Activated naive CD4-positive, alpha-beta T cell treated with anti-CD3 and anti-CD28 coated beads for 36 hours (primary cell): ENCODE measurements at places on chromosomes 3 and 15. TPM values are rescaled to one million over a fixed set of nuclear protein-coding genes. Genes with fewer than 3 reads are reported as not detected.

- peak; percentile 22 for DNase-seq
Observed at GRCh38 chr3:32245200-32245599, 6.7 kb downstream of the CMTM8 start.

DNA sequence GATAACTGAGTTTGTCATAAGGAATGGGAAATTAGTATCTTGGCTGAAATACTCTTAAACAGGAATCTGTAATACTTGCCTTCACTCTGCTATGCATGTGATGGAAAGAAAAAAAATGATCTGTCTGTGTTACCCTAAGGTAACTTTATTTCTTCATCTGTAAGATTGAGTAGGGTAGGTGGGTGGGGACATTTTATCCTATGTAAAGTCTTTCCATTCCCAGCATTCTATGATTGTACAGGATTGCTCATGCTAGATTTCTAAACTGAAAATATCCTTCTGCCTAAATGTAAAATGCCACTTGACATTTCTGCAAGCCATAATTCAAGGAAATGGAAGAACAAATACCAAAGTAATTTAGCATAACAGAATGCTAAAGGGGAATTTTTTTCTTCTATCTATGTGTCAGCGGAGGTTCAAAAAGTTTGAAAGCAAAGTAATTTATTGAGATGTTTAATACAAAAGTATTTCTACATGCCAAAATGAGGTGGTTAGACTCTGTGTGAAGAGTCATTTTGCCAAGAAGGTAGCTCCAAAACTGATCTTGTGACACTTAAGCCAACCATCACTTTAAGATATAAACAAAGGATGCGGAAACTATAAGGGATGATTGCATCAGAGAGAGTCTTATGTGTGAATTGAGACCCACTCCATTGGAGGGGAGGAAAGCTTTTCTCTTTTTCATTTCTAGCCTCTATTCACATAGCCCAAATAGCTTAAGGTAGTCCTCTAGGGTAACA, 46.6 kb upstream of the SERPINI2 start:
- no peak for DNase-seq

DNA sequence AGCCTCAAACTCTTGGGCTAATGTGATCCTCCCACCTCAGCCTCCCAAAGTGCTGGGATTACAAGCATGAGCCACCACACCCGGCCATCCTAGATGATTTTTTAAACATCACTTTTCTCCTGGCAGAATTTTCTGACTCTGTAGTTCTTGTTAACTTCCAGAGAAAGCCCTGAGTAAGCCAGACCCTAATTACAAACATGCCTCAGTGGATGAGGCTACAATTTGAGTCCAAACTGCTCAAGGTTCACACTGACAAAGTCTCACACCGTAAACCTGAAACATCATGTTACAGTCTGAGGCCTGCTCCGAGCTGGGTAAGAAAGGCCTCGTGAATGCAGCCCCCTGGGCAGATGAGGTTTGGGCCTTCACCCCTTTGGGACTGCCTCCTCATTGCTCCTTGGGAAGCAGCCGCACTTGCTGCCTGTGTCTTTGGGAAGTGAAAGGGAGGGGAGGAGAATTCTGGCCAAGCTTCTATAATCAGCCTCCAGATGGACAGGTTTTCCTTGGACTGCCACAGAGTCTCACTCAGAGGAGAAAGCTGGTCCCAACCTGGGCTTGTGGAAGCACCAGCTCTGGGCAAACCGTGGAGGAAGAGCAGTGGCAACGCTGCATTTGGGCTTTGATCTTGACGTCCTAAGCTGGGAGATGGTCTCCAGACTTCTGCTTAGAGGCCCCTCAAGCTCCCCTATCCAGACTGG, 46.0 kb downstream of the CA12 start:
- no peak for DNase-seq

ATP13A4 gene
- 2.8 TPM for total RNA-seq

GRCh38 chr15:57388464-57388863, 12.2 kb downstream of the CGNL1 start:
- DNase-seq: no peak

DNA sequence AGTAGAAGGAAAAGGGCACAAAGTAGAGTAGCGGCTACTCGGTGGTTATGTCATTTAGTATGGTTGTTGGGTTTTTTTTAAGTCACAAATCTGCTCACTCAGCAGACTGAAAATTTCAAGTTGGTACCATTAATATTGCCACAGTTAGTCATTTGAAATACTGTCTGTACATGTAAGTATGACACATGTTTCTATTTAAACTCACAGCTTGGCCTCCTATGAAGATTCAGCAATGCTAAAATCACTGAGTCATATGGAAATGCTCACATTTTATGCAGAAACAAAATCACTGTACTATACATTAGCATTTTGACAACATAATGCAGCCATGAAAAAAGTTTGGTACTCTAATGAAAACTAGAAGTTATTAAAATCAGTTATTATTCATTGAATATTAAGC, 571.9 kb downstream of the TAFA4 start:
- no peak for DNase-seq

CMTM8 gene
- 16.0 TPM for total RNA-seq

GRCh38 chr3:151460228-151460627, 633 bp downstream of the IGSF10 start:
- no peak for DNase-seq

EHHADH gene
- total RNA-seq: 3.5 TPM

- DNase-seq: no peak
Observed at GRCh38 chr15:100200287-100200880, 141.4 kb downstream of the ADAMTS17 start.

GRCh38 chr15:69590932-69591524, 138.4 kb downstream of the RPLP1 start:
- DNase-seq: no peak

DNA sequence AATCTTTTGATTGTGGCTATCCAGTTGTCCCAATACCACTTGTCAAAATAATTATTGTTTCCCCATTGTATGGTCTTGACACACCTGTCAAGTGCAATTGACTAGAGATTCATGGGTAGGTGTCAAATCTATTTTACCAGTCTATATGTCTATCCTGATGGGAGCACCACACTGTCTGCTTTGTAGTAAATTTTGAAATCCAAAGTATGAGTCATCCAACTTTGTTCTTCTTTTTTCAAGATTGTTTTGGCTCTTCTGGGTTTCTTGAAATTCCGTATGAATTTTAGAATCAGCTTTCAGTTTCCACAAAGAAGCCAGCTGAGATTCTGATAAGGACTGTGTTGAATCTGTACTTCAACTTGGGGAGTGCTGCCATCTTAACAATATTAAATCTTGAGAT, 71.9 kb downstream of the CSNK1G1 start:
- no peak for DNase-seq

DNA sequence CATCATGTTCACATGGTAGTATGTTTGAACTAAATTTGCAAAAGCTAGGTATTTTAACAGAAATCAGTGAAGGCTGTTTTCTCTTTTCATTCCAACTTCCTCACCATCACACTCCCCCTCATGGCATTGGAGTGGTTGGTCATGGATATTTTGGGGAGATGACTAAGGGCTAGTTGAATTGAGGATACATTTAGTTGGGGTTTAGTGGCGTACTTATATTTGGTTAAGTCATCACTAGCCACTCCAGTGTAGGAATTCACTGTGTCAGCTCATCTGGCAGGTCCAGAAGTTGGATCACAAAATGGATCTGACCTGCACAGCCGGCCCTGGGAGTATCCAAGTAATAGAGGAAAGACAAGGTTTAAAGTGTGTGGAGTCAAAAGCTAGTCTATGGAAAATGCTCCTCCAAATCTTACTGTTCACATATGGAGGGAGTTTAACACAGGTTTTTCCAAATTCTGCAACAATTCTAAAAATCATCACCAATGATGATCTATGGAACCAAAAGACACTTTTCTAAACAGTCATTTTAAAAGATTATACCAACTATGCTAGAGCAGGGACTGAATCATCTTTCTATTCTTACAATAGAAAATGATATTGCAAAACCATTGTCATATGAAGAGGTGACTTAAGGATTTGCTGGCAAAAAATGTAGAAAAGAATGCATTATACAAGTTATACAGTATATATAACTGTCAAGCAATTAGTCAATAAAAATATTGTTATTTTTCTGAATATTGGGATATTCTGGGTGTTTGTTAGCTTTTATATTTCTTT, 247.8 kb upstream of the PEX5L start:
- DNase-seq: no peak

- DNase-seq: peak; percentile 82
Observed at GRCh38 chr3:121660356-121661171, at the start of gene HCLS1. Gene HCLS1, minus strand, starts transcription at chr3:121660903. Its CDS starts 2,556 bp downstream, at chr3:121658347.

- no peak for DNase-seq
Observed at GRCh38 chr3:149419816-149420215, 42.4 kb upstream of the TM4SF1 start.

DNA sequence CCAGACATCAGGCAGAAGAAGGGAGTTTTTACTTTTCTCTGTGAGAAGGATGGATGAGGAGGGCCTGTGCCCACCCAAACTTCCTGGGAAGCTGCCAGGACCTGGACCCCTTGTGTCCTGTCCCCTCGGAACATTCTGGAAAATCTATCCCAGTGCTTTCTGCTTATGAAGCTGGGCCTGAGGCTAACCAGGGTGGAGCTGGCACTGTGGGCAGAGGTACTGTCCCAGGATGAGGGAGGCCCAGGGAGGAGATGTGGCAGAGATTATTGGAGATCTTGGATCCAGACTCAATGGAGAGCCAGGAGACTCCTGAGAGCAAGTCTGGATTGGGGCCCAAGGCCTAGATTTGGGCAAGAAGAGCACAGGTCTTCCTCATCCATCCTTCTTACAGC, 44.4 kb downstream of the SPSB4 start:
- no peak for DNase-seq

DNA sequence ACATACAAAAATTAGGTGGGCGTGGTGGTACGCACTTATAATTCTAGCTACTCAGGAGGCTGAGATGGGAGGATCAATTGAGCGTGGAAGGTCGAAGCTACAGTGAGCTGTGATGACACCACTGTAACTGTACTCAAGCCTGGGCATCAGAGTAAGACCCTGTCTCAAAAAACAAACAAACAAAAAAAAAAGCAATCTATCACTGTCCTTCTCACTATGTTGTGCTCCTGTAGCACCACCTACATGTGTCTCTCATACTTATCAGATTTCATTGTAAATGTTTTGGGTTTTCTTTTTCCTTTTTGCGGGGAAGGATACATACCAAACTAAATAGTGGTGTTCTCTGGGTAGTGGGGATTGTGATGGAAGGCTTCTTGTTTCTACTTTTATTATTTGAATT, 14.8 kb downstream of the FANCD2 start:
- DNase-seq: no peak

GRCh38 chr3:112802338-112802737, 44.3 kb downstream of the CD200R1L start:
- no peak for DNase-seq

GRCh38 chr3:172201136-172201869, 161.9 kb downstream of the FNDC3B start:
- DNase-seq: no peak

DNA sequence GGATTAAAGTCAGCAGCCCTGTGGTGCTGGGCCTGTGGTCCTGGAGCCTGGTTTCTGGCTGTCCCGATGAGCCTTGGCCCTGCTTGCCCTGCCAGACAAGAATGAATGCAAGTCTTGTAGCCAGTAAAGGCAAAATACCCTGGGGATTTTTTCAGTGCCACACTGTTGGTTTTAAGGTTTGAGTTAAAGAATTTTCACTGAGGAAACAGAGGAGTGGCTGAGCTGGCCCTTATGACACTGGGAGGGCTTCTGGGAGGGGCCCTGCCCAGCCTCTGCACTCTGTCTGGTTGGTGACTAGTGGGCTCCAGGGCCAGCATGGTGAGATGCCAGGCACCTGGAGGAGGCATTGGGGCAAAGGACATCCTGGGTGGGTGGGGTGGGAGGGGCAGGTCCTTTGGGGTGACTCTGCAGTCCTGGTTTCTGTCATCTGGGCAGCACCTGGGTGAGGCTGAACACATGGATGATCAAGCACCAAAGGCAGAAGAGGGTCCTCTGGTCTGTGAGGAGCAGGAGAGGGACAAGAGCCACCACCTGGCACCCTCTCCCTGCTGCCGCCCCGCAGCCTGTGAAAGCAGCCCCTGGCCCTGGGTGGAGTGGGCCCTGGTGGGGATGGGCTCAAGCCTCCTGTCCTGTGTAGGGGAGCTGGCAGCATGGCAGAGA, 12.5 kb upstream of the PLA2G4E start:
- peak; percentile 51 for DNase-seq

PLIN1 gene
- total RNA-seq: 0.30 TPM

DNA sequence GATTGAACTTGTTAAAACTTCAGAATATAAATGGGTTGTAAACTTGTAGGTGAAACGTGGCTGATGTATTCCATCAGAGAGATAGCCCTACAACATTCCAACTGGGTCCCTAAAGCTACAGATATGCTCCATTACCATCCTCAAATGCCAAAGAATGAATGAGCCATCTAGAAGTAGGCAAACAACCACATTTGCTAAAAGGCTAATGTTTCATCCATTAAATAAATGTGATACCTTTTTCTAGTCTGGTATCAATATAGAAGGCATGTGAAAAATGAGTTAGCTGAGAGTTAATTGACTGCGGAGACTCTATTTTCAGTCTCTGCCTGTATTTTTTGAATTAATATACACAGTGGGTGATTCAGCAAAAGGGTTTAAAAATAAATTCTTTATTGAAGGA, 203.8 kb downstream of the RBMS3 start:
- DNase-seq: no peak

PPM1L gene
- 2.1 TPM for total RNA-seq

DNA sequence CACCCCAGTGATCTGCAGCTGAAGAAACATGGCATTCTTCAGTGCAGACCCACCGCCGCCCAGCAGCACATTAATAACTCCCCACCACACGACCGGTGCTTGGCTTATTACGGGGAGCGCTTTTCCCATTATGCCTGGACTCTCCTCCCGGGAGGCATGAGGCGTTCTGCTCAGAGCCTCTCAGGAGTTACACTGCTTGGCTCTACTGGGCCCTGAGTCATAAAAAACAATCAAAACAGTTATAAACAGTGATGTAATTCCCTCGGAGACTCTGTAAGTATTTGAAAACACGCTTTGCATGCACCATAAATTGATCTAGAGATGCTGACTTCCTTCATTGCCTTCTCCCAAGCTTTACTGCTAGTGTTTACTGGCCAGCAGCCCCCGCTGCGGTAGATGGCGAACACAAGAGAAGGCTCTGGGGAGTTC, 77.1 kb upstream of the SNRPA1 start:
- no peak for DNase-seq

- no peak for DNase-seq
Observed at GRCh38 chr3:116270056-116270455, 175.2 kb downstream of the LSAMP start.

INSYN1 gene
- total RNA-seq: not detected

DNA sequence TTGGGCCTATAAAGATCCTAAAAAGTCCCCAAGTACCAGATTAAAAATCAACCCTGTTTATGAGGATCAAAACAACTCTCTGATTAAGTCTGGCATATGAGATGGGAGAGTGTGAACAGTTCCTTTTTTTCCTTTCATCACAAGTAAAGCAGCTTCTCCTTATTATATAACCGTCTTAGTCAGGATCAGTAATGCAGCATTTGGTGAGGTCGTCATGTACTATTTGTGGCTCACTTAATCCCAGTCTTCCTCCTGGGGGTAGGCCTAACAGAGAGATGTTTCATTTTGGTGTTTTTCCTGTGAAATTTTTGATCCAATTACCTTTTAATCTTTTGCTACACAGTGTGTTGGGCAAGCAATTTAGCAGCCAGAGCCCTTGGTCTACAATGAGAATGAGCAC, 333.1 kb upstream of the KCNMB2 start:
- DNase-seq: no peak
